ENCODE measurements at places on chromosomes 6 and 20. TPM values are rescaled to one million over a fixed set of nuclear protein-coding genes. Genes with fewer than 3 reads are reported as not detected.

GRCh38 chr20:7773511-7773910 is 166.7 kb downstream of the HAO1 start:
- DNase-seq: no peak

GRCh38 chr6:38169977-38170526 is 350.5 kb downstream of the ZFAND3 start:
- DNase-seq: peak; percentile 71

DNA sequence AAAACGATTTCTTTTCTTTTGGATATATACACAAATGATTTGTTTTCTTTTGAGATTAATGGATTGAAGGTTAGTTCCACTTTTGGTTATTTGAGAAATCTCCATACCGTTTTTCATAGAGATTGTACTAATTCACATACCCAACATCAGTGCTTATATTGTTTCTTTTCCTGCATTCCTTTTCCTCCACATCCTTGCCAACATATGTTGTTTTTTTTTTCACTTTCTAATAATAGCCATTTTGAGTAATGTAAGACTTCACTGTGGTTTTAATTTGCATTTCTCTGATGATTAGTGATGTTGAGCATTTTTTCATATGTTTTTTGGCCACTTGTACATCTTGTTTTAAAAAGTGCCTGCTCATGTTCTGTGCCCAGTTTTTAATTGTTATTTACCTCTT is 846.4 kb upstream of the EYS start:
- DNase-seq: no peak

DNA sequence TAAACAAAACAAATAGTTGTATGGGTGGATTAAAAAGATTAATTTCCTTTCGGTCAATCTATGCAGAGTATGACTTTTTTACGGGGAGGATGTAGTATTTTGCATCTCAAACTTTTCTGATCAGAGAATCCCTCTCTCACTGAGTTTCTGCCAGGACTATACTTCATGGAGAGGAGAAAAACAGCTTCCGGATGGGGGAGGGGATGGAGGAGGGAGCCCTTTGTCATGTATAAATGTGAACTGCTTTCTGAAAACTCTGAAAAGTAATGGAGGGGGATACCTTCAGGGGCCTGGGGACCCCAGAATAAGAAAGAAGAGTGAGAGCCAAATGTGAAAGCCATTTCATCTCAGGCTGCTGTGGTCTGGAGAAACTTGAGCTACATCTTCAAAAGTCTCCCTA is 173.1 kb upstream of the KCNK16 start:
- no peak for DNase-seq

Gene DDO
- total RNA-seq: not detected

Gene ADGRB3
- total RNA-seq: 0.22 TPM

Gene TRIM38
- total RNA-seq: 0.55 TPM

Measured in H9 (cell line).